ENCODE measurements at places on chromosomes 7 and 10.

DNA sequence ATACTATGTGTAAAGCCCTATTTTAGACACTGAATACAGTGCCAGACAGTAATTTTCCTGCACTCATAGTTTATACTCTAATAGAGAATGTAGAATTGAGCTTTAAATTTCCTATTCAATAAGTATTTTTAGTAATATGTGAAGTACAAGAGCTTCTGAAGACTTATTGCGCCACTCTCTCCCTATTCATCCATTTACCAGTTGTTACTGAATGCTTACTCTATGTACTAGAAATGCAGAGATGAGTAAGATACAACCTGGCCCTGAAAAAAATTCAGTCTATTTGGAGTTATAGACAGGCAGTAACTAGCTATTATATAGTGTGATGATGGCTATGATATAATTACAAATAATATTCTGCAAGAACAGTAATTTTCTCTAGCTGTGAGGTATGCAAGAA is 98.8 kb downstream of the ADK start:
- no peak for DNase-seq

- DNase-seq, result no peak
Measured at GRCh38 chr10:114571316-114571999, 86.6 kb downstream of the ABLIM1 start.

GRCh38 chr10:72035252-72035887 is 53.0 kb downstream of the SPOCK2 start:
- no peak for DNase-seq

DNA sequence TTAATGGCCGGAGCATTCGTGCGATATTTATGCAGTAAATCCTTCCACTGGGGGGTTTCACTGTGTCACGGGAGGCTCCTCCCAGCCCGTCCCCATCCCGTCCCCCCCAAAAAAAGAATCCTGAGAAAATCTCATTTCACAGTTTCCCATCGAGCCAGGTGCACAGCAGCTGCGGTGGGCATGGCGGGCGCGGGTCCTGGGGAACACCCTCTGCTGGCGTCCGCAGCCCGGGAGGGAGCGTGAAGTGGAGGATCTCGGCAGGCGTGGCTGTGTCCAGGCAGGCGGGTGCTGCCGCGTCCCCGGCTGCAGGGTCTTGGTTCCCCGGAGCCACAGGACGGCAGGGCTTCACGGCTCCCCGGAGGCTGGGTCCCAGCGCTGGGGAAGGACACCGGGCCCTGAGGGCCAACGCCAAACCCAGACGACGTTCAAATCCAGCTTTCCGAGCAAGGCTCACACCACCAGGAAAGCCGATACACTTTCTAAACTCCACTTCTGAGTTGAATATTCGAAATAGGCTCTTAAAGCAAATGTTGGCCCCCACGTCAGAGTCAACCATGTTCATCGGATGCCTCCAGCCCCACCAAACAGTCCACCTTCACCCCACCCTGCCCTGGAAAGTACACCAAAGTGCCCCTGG is 55.7 kb downstream of the PDGFA start:
- no peak for DNase-seq

Measured in T-helper 1 cell (primary cell).